Stimulated activated CD4-positive, alpha-beta T cell treated with anti-CD3 and anti-CD28 coated beads, TNF-alpha, amount 100 ng/mL, for 4 hours (primary cell): ENCODE measurements at places on chromosomes 3 and 15.

- no peak for DNase-seq
These were observed 132.6 kb upstream of the NR2E3 start for GRCh38 chr15:71677766-71678165.

GRCh38 chr3:140315955-140316354, 361.9 kb upstream of the TRIM42 start:
- DNase-seq = no peak

GRCh38 chr15:66822114-66822513, 120.1 kb downstream of the SMAD6 start:
- no peak for DNase-seq

GRCh38 chr15:74387141-74387541, 19.7 kb upstream of the CYP11A1 start:
- no peak for DNase-seq
